ENCODE measurements at places on chromosomes 1 and 21.

DNA sequence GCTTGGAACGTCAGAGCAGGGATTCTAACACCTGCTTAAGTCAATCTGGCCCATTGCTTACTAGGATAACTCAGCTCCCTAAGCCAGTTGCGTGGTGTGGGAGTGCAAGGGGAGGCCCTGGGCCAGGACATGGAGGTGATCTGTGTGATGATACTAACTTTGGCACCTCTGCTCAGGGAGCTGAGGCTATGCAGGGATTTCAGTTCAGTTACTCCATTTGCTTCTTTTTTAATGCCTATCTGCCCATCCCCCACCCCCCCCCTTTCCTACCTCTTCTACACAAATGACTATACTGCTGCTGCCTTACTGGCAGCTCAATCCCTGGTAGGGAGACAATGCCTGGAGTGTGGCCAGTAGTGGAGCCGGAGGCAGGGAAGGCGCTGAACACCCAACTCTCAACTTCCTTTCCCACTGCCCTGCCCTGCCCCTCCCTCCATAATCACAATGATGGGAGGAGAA, 19.5 kb downstream of the INKA2 start:
- DNase-seq, result no peak

DNA sequence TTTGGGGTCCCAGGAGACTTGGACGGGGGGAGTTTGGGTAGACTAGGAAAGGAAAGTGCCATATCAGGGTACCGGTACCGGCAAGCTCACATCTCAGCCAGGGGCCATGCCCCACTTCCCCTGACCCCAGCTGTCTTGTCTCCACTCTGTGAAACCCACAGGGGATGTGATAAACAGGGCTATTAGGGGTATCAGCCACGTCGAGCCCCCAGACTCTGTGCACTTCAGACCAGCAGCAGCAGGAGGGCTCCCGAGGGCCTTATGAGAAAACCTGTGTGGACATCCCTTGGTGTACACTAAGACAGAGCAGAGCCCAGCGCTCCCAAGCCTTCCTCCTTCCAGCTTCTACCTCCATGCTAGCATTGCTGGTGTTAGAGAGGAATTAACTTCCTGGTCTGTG, 46.3 kb downstream of the TNNT2 start:
- no peak for DNase-seq

DNA sequence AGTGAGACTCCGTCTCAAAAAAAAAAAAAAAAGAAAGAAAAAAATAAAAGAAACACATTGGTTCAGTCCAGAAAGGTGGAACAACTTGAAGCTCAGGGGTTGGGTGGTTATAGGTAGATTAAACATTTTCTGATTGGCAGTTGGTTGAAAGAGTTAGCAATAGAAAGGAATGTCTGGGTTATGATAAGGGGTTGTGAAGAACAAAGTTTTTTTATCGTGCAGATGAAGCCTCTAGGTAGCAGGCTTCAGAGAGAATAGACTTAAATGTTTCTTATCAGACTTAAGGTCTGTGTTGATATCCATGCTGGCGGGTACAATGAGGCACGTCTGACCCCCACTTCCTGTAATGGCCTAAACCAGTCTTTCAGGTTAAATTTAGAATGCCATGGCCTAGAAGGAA, 45.0 kb upstream of the PDE9A start:
- DNase-seq, result no peak

- no peak for DNase-seq
Observed at GRCh38 chr1:207870306-207871031, 40.5 kb downstream of the CD34 start.

- DNase-seq, result no peak
Observed at GRCh38 chr1:221025956-221026355, 146.7 kb downstream of the HLX start.

DNA sequence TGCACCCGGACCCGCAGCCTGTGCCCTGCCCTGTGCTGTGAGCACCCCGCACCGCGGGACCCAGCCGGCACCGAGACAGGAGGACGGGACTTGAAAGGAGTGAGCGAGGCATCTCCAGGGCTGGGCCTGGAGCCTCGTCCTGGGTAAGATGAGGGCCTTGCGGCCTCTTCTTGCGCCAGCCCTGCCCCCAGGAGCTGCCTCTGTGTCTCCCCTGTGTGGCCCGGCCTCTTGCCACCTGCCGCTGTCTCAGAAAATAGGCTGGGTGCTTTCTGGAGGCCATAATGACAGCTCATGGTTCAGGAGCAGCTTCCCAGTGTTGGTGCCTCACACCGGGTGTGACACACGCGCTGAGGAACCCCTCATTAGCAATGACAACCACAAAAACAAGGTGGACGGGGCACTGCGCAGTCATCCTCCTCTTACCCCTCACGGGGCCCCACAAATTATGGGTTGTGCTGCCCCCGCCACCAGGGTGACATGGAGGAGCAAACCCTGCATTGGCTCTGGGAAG, 161.5 kb upstream of the C1orf174 start:
- no peak for DNase-seq

GRCh38 chr21:45323487-45324311, 36.0 kb upstream of the POFUT2 start:
- no peak for DNase-seq

- no peak for DNase-seq
Observed at GRCh38 chr1:231554969-231555368, 26.5 kb downstream of the TSNAX start.

- no peak for DNase-seq
Observed at GRCh38 chr21:38273745-38274542, 17.2 kb downstream of the KCNJ15 start.

- DNase-seq, result no peak
Observed at GRCh38 chr1:32639489-32640075, 10.8 kb downstream of the ZBTB8OS start.

DNA sequence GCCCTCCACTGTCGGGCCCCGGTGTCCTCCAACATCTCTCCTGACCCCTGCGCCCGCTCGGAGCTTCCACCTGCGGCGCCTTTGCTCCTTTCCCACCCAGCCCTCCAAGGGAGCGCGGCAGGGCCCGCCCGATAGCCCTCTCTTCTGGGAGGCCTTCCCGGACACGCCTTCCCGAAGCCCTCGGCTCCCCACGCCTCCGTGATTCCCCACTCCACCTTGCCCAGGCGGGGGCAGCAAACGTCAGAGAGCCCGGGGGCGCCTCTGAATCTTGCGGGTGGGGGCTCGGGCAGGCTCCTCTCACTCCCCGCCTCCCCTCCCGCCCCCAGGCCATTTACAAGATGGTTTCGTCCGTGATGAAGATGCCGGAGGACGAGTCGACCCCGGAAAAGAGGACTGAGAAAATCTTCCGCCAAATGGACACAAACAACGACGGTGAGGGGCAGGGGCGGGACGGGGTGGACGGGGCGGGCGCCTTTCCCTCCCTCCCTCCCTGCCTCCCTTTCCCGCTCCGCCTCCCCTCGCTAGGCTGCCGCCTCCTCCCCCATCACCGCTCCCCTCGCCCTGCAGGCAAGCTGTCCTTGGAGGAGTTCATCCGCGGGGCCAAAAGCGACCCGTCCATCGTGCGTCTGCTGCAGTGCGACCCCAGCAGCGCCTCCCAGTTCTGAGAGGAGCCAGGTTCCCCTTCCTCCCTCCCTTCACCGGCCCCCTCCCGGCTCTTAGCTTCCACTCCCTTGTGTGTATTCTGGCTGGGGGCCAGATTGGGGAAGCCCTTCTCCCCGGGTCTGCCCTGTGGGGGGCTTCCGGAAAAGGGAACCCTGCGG, 7.1 kb downstream of the HPCA start:
- no peak for DNase-seq

DNA sequence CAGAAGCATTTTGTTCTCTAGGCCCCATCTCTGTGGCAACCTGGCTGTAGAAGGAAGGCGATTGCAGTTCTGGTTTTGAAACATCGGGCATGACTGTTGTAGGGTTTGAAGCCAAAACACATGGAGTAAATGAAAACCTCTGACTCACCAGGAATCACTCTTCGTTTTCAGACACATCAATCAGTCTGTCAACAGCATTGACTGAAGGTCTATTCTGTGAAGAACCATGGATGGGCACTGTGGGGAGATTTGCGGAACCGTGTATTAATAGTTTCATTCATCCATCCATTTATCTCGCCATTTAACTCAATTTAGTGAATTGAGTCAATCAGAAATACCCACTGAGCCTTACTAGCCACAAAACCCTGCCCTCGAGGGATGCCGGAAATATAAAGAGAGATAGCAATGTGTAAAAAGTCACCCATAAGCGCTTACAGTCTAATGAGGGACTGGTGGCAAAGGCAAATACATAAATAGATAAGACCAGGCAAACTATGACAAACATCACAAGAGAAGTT, 364.6 kb upstream of the PROX1 start:
- DNase-seq, result no peak

GRCh38 chr21:36489776-36490165, 9.8 kb upstream of the CLDN14 start:
- DNase-seq, result no peak

GRCh38 chr1:81921851-81922462, 121.2 kb downstream of the ADGRL2 start:
- no peak for DNase-seq

DNA sequence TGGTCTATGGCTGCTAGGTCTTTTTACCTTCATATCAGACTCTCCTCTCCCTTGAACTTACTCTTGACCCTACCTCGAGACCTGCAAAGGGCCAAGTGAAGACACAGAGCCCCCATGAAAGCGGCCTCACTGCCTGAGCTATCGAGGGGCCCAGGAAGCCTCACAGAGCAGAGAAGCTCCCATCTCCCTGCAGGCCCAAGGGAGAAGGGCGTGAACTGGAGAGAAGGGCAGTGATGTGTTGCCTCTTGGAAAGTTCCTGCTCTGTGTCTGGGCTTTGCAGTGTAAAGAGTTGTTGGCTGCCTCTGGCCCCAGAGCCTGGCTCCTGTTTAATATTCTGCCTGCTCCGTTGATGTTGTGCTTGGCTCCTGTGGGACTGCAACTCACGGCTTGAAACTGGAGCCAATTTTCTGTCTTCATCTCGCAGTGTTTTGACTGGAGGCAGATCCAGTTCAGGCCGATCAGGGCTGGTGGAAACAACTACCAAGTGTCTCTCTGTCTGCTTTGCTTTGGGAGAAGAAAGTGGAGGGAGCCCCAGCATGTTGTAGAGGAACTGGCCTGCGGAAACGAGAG, 4.3 kb downstream of the SERTAD4 start:
- no peak for DNase-seq

GRCh38 chr1:45630429-45630828, 6.6 kb upstream of the CCDC17 start:
- no peak for DNase-seq

- DNase-seq, result no peak
Observed at GRCh38 chr1:47438165-47439016, 547 bp downstream of the FOXD2 start.

DNA sequence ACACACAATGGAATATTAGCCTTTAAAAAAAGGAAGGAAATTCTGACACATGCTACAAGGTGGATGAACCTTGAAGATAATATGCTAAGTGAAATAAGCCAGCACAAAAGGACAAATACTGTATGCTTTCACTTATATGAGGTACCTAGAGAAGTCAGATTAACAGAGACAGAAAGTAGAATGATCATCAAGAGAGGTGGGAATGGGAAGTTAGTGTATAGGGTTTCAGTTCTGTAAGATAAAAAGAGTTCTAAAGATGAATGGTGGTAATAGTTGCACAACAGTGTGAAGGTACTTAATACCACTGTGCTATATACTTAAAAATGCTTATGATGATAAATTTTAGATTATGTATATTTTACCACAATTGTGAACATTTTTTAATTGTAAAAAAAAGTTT, 7.2 kb downstream of the RPAP2 start:
- no peak for DNase-seq

- DNase-seq, result no peak
Observed at GRCh38 chr1:11611638-11612327, 42.4 kb downstream of the FBXO2 start.

- DNase-seq, result no peak
Observed at GRCh38 chr1:115041654-115042053, 12.0 kb downstream of the TSHB start.

DNA sequence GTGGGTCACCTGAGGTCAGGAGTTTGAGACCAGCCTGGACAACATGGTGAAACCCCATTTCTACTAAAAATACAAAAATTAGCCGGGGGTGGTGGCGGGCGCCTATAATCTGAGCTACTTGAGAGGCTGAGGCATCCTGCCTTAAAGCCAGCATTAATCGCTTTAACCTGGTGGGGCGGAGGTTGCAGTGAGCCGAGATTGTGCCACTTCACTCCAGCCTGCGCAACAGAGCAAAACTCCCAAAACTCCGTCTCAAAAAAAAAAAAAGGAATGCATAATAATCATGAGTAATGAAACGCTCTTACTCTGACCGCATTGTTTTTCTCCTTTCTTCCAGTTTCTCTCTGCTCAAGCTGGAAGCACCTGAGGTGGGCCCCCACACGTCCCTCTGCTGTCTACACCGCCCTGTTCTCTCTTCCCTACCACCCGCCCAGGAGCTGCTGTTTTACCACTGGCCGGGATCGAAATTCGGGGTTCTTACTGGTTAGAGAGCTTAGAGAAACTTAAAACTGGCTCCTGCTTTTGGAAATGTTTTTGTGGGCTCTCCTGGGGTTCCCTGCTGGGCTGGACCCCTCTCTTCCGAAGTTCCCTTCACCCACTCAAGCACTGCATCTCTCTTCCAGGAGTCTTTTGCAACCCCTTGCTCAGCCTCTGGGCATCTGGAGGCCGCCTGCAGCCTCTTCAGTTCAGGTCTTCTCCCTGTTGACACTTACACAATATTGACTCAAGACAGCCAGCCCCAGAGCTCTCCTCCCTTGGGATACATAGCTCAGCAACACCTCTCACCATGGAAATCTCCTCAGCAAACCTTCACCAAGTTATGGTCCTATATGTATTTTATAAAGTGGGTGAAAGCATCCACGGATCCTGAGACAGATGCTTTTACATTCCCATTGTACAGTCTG, 62.5 kb downstream of the FAM163A start:
- no peak for DNase-seq

GRCh38 chr1:234125283-234125682, 220.8 kb downstream of the SLC35F3 start:
- DNase-seq, result no peak

- DNase-seq, result no peak
Observed at GRCh38 chr1:41558761-41559171, 74.3 kb upstream of the EDN2 start.

DNA sequence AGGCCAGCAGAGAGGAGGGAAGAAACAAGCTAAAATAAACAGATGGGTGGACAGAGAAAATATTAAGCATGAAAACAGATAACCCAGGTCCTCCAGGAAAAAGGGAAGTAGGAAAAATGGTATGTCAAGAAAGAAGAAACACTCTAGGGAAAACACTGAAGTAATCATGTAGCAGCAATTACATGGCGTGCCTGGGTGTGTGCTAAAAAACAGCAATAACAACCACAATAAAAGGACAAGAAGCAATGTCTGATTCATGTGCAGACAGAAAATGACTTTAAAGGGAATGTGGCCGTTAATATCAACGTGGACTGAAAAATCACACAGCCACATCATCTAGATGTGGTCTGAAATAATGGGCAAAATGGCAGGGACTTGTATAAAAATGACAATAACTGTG, 369.7 kb downstream of the PTBP2 start:
- DNase-seq, result no peak

GRCh38 chr1:35707601-35708440, 10.9 kb downstream of the C1orf216 start:
- DNase-seq, result peak; percentile 16

DNA sequence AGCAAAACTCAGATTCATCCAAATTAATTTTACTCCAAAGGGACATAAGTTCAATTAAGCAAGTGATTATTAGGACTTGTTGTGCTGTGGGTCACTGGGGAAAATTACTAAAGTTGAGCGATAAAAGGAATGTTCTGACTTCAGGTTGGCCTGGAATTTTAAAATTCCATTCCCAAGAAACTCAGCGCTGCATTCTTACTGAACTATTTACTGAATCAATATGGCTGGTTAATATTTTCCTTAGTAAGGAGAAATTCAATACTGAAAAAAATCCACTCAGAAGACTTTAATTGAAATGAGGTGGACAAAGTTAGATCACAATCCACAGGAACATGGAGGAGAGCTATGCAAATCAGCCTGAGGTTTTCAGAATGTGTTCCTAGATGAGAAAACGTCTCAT, 578.9 kb upstream of the NR5A2 start:
- DNase-seq, result no peak

All from stimulated activated CD8-positive, alpha-beta memory T cell treated with anti-CD3 and anti-CD28 coated beads, Interleukin-12 subunit alpha, Interleukin-12 subunit beta, amount 100 ng/mL, for 4 hours (primary cell).